ENCODE measurements at places on chromosomes 4 and X.

DNA sequence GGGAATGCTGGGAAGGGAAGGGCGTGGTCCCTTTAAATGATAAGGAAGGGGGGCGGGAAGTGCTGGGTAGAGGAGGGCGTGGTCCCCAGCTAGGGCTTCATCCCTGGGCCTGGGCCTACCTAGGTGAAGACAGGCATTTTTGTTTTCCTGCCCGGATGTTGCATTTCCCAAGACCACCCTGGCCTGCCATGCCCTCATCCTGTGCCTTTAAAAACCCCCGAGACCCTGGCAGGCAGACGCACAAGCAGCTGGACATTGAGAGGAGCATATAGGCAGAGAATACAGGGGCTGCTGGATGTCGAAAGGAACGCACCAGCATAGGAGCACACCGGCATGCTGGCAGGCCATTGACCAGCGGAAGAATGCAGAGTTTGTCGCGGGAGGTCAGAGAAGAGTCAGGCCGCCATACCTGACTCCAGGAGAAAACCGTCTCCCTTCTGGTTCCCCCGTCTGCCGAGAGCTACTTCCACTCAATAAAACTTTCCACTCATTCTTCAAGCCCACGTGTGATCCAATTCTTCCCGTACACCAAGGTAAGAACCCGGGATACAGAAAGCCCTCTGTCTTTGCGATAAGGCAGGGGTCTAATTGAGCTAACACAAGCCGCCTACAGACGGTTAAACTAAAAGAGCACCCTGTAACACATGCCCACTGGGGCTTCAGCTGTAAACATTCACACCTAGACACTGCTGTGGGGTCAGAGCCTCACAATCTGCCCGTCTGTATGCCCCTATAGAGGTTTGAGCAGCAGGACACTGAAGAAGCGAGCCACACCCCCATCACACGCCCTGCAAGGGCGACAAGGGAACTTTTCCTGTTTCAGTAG is 2.9 kb upstream of the AGA start:
- DNase-seq: no peak

DNA sequence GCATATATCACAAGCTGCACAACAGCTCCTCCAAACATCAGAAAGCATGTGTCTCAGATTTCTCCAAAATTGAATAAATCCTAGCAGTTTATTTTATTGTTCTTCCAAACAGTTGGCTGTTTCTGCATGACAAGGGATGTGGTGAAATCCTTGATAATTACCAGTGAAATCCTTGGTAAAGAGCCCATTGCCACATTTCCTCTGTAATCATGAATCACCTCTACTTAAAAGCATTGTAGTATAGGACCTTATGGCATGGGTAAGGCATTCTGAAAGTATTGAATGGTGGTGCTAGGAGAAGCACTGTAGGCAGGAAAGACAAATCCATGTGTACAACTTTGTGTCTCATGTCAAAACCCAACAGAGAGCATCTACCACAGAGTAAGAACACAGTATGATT is 135.8 kb upstream of the NDST3 start:
- DNase-seq: no peak

- DNase-seq: no peak
Observed at GRCh38 chr4:1410491-1411325, 4.5 kb upstream of the NKX1-1 start.

GRCh38 chr4:12519426-12519825 is 964.7 kb downstream of the RAB28 start:
- DNase-seq: no peak

- no peak for DNase-seq
Observed at GRCh38 chrX:14864631-14865030, 8.2 kb downstream of the FANCB start.

DNA sequence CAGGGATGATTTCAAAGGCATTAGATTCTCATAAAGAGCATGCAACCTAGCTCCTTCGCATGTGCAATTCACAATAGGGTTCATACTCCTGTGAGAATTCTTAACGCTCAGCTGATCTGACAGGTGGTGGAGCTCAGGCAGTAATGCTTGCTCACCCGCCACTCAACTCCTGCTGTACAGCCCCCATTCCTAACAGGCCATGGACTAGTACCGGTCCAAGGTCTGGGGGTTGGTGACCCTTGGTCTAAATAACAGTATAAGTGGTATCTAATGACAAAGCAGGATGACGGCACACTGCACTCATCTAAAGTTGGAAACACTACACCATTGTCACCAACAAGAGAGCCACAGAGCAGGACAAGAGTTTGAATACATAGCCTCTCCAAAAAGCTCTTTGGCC is 28.5 kb downstream of the ADGRA3 start:
- DNase-seq: no peak

DNA sequence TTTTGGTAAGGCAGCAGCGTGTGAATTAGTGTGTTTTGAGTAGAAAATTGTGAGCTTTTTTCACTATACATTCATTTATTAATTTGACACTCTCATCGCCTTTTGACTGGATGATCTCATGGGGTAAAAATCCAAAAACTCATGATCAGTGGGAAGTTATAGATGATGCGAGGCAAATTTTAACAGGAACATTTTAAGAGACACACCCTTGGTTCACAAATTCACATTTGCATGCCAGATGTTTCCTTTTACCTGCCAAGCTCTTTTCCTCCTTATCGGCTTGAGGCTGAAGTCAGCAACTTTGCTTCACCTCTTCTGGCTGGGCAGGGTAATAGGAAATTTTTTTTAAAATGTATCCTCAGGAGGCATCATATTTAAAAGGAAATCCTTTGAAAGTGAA is 318.0 kb upstream of the HS3ST1 start:
- DNase-seq: no peak

DNA sequence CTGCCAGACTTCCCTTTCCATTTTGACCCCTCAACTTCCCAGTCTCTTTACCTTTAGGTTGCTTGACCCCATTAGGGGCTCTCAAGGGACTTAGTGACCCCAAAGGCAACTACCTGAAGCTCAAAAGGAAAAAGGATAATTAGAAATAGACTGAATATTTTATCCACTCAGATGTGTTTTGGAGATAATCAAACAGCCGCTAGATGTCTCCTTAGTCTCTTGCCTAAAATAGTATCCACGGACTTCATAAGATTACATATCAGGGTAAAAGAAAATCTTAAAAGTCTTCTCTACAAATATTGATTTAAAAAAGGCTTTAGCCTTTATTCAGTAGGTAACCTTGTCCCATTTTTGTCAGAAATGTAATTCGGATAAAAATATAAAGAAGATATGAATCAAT is 21.0 kb upstream of the RHOXF2 start:
- no peak for DNase-seq

GRCh38 chr4:183352546-183352945 is 30.3 kb upstream of the CLDN24 start:
- DNase-seq: no peak

GRCh38 chr4:86274642-86275041 is 85.2 kb downstream of the MAPK10 start:
- DNase-seq: no peak

DNA sequence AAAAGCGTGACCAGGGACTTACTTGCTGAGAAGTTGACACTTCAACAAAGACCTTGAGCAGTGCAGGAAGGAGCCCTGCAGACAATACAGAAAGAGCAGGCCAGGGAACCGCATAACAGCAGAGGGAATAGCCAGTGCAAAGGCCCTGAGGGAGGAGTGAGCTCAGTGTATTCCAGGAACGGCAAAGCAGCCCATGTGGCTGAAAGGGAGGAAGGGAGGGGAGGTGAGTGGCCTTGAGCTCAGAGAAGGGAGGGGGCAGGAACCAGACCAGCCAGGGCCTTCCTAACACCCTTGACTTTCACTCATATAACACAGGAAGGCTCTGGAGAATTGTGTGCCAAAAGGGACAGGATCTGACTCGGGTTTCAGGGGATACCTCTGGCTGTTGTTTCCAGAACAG is 112.2 kb downstream of the BCOR start:
- no peak for DNase-seq

GRCh38 chr4:20028645-20029044 is 223.1 kb upstream of the SLIT2 start:
- no peak for DNase-seq

- DNase-seq: no peak
Observed at GRCh38 chr4:7877176-7877575, 62.5 kb downstream of the AFAP1 start.

DNA sequence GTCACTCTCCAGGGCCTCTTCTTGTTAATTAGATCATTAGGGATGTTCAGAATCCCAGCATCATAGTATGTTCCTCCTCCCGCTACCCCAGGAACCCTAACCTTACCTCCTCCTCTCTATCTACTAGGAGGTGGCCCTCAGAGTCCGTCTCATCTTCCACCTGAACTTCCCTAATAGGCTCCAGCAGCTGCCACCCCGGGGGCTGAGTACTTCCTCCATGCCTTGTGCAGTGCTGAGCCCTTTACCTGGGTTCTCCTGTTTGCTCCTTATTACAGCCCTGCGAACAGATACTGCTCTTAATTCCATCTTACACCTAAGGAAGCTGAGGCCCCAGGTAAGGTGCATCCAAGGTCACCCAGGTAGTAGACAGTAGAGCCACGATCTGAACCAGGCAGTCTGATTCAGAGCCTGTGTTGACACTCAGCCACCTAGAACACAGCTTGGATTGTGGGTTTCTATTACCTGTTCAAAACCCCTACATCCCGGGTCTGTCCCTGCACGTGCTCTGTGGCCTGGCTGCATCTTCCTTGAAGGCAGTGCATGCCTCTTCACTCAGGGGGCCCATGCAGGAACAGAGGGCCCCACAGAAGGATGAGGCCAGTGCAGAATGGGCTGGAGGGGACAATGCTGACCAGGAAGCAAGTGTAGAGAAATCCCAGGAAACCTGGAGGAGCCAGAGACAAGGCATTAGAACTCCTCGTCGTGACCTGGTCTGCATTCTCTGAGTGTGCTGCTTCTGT is 51.4 kb upstream of the MSANTD1 start:
- no peak for DNase-seq
